D341Med (cell line): ENCODE measurements at places on chromosomes 7 and 10.
A peak's percentile ranks its signal among the peaks of the same experiment; 100 is the strongest.

DNA sequence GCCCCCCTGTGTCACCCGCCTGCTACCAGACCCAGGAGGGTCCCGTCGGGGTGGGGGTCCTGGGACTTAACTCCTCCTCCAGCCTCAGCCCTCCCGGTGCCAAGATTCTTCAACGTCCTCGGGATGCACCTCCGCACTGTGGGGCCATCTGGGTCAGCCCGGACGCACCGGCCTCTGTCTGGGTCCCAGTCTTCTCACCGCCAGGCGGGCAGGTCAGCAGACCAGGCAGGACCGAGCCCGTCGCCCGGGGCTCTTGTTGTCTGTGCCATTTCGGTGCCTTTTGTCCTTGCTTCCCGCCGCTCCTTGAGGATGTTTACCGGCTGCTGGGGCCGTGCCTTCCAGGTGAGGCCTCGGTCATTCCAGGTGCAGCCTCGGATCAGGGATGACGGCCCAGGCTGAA lies 32.1 kb upstream of the PSMG3 start:
- DNase-seq = peak; percentile 21

- no peak for DNase-seq
Measured at GRCh38 chr7:414681-415560, 104.7 kb downstream of the PDGFA start.

DNA sequence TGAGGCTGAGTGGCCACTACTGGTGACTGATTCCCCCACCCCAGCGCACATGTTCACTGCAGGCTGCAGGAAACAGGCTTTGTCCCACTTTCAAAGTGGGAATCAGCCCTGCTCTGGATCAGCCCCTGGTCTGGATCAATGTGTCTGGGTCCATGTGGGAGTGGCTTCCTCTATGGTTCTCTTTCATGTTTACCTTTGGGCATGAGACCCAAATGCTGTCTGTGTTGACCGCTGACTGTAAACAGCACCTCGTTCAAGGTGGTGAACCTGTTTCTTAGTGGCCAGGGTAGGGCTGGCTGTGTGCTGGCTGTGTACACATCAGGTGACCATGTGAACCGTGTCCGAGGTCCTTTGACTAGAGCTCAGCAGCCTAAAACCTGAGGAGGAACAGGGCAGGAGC lies 121.8 kb downstream of the CAMK1D start:
- no peak for DNase-seq

DNA sequence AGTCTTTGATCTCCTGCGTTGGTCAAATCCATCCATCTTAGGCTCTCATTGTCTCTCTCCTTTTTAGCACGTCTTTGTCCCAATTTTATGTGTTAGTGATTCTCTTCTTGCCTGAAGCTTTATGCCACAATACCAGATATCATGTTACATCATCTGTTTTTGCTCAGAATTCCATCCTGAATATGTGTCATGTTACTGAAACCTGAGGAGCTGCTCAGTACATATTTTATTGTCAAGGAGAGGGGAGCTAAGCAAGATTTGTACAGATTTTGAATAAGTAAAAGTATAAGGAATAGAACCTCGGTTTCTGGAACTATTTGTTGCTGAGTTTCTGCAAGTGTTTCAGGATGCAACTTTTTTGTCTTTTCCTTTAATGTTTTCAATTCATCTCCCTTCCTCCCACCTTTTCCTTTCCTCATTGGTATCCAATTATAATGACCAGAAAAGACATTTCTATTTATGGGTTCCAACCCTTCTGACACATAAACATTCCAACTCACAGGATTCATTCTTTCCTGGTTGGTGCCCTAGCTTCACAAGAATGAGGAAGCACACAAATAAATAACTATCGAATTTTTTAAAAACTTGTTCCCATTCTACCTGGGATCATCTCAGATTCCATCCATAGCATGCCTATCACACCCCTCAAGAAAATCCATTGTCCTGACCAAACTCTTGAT lies 291.8 kb downstream of the CRPPA start:
- DNase-seq = no peak

DNA sequence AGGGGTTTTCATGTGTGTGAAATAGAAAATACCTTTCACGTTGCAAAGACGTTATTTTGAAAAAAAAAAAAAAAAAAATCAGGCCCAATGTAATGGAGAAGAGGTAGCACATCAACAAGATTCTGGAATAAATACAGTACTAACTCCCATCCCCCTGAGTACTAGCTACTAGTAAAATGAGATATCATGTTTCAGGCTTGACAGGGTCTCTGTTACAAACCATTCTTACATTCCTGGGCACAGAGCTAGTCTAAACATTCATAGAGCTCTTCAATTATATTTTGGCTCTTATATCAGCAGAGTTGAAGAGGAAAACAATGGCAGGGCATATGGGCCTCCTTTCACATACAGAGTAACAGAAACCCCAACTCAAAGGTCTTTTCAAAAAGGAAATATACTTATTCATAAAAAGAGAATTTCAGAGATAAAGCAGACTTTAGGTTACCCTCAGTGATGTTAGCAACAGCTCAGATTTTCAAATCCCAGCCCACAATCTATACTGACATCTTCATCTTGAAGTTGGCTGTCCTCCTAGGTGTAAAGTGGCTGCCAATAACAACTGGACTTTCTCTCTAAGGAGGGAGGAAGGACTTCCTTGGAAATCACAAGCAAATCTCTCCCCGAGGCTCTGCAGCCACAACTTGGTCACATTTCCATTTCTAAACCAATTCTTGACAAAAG lies 18.6 kb downstream of the C7orf33 start:
- no peak for DNase-seq

DNA sequence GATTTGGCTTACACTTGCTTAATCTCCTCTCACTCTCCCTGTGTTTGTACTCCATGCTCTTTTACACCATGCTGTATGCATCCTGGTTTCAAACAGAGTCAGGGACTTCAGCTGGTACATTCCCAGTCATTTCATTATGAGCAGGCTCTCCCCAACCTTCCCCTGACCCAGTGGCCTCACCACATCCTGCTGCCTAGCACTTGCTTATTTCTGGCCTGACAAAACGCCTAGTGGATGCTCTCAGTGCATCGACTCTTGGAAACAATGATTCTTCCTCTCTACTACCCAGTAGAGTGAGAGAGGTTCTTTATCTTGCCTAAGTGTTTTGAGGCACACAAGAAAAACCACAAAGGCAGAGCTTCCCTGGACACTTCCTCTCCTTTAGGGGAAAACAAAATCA lies 63.4 kb downstream of the CAV1 start:
- DNase-seq = no peak

- DNase-seq = no peak
Measured at GRCh38 chr10:77940225-77940624, 13.7 kb upstream of the DLG5 start.

DNA sequence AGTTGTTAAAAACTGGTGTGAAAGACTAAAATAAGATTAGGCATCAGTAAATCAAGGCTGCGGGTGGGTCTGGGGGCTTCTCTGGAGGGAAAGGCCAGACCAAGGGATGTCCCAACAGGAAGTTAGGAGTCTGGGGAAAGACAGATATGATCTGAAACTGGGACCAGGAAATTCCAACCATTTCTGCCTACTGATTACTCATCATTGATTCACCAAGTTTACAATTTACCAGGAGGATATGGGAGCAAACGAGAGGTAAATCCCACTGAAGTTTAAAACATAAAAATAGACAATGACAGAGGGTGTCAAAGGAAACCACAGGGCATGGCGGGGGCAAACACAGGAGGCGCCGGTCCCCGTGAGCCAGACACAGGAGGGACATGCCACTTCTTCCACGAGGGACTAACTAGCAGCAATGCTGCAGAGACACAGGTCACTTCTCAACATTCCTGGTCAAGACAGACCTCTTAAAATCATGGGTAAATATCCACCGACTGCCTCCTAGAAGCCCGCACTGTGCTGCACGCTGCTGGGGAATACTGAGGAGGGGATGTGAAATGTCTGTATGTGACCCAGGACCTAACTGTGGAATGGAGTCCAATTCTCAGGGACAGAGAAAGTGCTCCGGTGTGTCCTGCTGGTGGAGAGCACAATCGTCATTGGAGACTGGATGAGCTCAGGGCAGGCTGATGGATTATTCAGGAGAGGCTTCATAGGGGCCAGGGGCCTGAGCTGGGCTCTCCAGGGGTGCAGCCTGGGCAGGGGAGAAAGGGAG lies 153.4 kb upstream of the KLF14 start:
- no peak for DNase-seq

DNA sequence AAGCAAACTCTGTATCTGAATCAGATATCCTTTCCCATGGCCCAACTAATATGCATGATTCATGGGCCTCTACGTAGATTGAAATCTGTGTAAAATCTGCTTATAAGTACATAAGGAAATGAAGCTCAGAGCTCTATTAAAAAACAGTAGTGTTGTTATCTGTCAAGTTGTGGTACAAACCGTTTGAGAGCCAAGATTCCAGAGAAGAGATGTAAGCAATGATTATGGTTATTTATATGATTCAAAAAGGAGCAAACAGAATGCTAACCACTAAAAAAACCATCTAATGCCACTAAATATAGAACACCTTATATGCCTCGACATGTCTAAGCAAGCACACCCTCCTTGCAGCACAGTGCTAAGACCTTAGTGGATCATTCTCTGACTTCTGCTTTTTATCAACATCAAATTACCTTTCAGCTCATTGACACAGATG lies 26.6 kb downstream of the RPP38 start:
- no peak for DNase-seq
